ENCODE measurements at places on chromosomes 16 and 17.
A peak's percentile ranks its signal among the peaks of the same experiment; 100 is the strongest.

- DNase-seq, result no peak
Observed at GRCh38 chr17:13650096-13650675, 48.5 kb upstream of the HS3ST3A1 start.

GRCh38 chr17:76872221-76872873, 4.1 kb downstream of the MGAT5B start:
- DNase-seq, result no peak

DNA sequence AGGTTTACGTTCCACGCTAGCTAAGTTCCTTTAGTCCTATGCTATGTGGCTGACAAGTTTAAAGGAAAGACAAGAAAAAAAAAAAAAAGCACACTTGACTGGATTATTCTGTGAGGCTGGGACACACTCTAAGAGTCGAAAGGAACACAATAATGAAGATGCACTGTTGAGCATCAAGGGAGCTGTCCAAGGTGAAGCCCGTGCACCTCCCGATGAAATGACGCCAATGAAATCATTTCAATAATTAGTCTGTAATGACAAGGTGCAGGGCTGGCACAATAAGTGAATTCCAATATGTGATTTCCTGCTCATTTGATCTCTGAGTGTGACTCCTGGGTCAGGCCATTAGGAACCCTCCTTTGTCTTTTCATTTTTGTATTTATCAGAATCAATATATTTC, 232.9 kb downstream of the CDH13 start:
- DNase-seq, result no peak

GRCh38 chr17:76368545-76368944, 14.8 kb upstream of the PRPSAP1 start:
- no peak for DNase-seq

- no peak for DNase-seq
Observed at GRCh38 chr16:52247737-52248136, 299.2 kb downstream of the TOX3 start.

- DNase-seq, result no peak
Observed at GRCh38 chr16:89599451-89599858, 14.0 kb upstream of the DPEP1 start.

DNA sequence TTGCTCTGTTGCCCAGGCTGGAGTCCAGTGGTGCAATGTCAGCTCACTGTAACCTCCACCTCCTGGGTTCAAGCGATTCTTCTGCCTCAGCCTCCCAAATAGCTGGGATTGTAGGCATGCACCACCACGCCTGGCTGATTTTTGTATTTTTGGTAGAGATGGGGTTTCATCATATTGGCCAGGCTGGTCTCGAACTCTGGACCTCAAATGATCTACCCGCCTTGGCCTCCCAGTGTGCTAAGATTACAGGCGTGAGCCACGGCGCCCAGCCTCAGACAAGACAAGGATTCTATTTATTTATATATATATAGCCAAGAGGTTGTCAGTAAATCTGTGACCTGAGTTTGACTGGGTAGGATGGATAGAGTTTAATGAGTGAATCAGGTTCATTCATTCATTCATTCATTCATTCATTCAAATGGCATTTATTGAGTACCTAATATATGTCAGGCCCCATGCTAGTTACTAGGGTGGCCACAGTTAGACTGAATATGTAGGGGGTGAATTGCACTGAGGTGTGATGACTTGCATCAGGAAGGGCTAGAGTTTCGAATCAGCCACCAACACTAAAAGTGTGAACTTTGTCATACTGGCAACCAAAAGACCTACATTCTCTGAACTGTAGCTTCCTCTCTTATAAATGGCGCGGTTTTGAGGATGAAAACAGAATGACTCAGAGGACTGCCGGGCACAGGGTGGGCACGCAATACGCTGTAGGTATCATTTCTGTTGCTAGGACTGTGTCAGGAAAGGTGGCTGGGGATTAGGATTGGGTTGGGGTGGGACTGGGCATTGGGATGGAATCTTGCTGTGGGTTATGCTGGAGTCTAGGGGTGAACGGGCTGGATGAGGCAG, 37.8 kb downstream of the ITGAE start:
- no peak for DNase-seq

DNA sequence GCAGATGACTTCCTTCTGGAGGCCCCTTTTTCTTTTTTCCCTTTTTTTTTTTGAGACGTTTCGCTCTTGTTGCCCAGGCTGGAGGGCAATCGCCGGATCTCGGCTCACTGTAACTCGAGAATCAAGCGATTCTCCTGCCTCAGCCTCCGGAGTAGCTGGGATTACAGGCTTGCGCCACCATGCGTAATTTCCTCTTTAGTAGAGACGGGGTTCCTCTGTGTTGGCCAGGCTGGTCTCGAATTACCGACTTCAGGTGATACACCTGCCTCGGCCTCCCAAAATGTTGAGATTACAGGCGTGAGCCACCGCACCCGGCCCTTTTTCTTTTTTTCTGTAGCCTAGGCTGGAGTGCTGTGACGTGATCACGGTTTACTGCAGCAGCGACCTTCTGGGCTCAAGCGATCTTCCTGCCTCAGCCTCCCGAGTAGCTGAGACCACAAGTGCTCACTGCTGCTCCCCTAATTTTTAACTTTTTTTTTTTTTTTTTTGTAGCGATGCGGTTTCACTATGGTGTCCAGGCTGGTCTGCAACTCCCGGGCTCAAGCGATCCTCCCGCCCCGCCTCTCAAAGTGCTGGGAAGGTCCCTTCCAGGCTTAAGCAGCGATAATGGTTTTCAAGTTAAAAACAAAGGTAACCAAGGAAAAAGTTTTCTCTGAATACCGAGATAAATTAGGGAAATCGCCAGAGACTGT, 956 bp upstream of the IST1 start:
- DNase-seq, result peak; percentile 25
